ENCODE measurements at places on chromosomes 12 and 14.

- DNase-seq, result no peak
Measured at GRCh38 chr12:53999559-54000115, 324 bp upstream of the HOXC9 start.

GRCh38 chr12:1093166-1093751 is 102.2 kb downstream of the ERC1 start:
- DNase-seq, result no peak

- no peak for DNase-seq
Measured at GRCh38 chr14:61193476-61193875, 87.7 kb downstream of the TMEM30B start.

DNA sequence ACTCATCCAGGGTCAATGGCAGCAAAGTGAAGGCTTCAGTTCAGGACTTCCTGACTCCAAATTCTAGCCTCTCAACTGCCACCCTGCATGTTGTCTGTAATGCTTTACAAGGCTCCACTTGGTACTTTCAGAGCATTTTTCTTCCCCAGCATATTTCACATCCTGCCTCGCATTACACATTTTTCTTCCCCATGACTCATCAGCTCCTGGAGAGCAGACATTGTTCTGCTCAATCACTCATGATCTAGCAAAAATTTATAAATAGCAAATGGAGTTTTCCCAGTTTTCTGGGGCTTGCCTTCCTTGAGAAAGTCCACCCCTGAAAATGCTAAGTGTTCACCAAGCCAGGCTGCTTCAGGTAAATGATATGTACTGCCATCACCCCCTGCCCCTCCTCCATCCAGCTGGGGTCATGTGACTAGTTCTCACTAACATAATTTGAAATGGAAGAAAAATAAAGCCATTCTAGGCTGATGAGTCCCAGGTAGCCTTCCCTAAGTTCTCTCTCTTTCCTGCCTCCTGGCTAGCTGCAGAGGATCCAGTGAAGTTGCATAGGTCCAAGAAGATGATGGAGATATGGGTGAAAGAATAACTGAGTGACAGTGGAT is 69.4 kb downstream of the ARMH4 start:
- no peak for DNase-seq

DNA sequence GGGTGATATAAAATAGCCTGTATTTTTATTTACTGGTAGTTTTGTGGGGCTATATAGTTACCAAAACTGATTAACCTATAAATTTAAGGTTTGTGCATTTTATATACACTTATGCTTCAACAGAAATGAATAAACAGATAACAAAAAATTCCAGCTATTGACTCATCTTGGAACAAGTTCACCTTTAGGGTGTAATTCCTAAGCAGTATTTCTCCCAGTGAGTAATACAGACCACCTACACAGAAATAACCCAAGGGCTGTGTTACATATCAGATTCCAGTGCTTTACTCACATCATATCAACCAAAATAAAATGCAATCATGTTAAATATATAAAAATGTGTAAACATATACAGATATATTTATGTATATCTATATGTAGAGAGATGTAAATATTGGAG is 345.6 kb downstream of the ADAMTS20 start:
- DNase-seq, result no peak

GRCh38 chr12:106417926-106418910 is 60.7 kb downstream of the POLR3B start:
- no peak for DNase-seq

DNA sequence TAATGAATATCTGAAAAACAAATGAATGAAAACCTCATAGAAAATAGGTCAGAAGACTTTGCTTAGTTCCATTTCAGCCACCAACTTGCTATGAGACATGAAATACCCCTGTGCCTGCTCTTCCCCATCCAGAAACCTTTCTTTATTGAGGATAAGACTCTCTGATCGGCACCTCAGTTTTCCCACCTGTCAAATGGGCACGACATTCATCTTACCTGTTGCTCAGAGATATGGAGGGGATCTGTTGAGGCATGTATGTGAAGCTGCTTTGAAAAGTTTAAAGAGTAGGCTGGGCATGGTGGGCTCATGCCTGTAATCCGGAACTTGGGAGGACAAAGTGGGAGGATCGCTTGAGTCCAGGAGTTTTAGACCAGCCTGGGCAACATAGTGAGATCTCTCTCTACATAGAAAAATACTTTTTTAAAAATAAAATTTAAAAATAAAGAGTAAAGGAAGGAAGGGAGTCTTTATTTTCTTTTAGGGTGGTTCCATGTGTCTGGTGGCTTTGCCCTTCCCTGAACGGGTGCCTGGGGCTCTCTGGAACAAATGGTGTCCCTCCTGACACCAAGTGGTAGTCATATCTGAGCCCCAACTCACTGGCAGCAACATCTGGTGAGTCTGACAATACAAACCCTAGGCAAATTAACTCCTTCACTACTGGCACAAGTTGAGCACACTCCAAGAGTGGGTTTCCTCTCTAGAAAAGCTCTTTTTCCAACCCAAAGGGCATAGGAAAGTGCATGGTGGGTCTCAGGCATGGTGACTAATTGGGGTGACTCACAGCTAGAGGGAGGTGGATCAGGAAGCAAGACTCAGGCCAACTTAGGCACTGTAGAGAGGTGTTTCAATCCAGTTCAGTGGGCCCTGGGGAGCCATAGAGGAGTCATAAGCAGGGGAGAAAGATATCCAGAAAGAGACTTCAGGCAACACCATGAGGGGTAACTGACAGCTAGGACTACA is 42.1 kb downstream of the MAP1LC3B2 start:
- DNase-seq, result no peak

DNA sequence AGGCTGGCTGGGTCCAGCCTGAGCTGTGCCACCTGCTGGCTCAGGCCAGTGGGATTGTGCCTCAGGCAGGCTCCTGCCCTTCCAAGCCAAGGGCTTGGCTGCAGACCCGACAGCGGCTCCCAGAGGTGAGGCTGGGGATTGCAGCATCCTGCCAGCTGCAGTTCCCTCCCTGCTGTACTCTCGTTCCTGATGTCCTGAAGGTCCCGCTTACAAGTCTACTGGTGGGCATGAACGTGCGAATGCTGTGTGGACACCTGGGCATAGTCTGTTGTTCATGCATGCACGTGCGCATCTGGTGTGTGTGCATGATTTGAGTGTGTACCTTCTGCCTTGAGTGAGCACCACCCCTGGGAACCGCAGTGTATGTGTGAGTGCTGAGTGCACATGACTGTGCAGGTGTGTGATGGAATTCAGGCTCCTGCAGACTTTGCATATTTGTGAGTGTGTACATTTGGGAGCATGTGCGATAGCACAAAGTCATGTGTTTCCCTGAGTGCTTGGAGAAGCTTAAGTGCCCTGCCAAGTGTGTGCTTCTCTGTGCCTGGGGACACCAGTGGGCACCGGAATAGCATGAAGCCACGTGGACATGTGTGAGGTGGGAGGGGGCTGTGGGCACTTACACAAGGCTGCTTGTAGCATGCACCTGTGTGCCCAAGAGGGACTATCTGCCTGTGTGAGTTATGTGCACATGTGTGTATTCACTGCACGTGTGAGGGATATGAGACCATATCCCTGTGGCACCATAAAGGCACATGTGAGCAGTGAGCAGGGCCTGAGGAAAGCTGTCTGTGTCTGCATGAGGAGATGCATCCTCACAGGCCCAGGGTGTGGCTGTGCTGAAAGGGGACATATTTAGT is 19.3 kb upstream of the KRT7 start:
- peak; percentile 90 for DNase-seq

DNA sequence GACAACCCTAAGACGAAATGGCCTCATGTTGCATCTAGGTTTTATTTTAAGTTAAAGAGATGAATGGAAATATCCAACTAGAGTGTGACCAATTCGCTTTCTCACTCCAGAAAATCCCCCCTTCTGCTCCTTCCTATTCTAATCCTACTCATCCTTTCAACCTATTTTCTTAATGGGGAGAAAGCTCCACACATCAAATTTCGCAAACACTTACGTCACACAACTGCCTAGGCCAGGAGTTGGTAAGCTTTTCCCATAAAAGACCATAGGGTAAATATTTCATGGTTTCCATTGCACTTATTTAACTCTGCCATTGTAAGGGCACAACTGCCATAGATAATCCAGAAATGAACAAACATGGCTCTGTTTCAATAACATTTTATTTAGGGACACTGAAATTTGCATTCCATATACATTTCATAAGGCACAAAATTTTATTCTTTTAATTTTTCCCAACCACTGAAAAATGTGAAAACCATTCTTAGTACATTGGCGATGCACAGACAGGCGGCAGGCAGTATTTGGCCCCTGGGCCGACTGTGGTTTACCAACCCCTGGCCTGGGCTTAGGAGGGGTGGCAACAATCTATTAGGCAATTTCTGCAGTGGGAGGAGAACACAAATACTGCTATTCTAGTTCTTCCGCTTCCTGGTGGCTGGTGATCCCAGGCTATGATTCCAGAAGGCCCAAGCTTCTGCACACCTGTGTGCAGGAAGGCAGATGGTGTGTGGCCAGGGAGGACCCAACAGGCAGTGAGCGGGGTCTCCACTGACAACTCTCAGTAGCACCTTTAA is 67.2 kb upstream of the FOXN3 start:
- DNase-seq, result no peak

- DNase-seq, result no peak
Measured at GRCh38 chr12:108910336-108910735, 30.4 kb downstream of the DAO start.

GRCh38 chr14:99721792-99722516 is 37.9 kb downstream of the CYP46A1 start:
- peak; percentile 37 for DNase-seq

DNA sequence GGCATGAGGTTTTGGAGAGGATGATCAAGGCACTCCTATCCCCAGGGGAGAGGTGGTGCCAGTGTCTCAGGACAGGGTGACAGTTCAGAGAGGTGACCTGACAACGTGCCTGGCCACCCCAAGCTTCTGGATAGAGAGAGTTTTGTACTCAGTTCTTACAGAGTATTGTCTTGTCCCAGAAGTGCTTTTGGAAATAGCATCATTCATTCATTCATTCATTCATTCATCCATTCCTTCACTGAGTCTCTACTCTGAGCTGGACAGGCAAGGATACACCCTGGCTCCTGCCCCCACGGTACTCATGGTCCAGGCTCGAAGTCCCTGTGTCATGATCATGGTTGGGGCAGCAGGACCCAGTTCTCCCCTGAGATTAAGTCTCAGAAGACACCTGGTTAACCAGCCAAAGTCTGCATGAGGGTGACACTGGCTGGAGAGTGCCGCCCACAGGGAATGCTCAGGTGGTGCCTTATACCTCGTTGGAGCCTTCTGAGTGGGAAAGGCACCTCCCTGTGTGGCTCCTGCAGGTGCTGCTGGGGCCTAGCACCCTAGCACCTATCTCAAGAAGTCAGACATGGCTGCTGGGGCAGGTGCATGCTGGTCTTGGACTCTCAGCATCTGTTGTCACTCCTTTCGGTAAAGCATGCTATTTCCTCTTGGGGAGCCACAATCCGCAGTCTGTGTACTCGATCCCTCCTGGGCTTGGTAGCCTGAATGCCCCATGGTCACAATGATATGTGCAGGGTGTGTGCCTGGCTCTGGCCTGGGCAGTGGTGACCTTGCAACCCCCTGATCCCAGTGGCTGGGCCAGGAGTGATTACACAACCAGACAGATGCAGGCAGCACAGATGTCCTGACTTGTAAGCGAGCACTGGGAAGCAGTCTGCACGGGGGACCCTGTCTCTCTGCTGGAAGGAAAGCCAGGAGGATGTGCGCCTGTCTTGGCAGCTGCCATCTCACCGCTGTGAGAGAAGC is 57.8 kb downstream of the C14orf132 start:
- DNase-seq, result no peak

DNA sequence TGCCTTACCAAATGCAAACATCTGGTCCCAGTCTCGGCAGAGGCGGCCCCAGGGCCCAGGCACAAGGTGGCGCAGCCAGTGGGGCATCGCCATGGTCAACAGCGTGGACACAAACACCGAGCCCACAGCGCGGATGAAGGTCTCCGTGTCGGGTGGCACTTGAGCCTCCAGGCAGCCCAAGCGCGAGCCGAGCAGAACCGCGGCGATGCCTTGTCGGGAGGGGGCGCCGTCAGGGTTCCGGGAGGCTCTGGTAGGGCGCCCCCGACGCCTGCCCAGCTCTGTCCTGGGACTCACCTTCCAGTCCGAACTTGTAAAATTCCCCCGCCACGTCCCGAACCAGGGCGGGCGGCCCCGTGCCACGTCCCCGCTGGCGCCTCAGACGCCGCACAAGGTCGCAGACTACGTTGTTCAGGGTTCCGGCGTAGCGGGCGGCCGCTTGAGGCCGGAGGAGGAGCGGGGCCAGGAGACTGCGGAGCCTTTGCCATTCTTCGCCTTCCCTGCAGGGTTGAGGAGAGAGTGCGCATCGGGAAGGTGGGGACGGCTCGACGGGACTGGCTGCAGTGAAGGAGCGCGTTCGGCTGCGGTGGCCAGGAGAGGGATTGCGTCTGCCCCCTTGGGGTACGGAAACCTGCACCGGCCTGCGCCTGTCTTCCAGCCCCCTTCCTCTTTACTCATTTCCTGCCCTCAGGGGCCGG is 1.7 kb downstream of the CYP27B1 start:
- no peak for DNase-seq

DNA sequence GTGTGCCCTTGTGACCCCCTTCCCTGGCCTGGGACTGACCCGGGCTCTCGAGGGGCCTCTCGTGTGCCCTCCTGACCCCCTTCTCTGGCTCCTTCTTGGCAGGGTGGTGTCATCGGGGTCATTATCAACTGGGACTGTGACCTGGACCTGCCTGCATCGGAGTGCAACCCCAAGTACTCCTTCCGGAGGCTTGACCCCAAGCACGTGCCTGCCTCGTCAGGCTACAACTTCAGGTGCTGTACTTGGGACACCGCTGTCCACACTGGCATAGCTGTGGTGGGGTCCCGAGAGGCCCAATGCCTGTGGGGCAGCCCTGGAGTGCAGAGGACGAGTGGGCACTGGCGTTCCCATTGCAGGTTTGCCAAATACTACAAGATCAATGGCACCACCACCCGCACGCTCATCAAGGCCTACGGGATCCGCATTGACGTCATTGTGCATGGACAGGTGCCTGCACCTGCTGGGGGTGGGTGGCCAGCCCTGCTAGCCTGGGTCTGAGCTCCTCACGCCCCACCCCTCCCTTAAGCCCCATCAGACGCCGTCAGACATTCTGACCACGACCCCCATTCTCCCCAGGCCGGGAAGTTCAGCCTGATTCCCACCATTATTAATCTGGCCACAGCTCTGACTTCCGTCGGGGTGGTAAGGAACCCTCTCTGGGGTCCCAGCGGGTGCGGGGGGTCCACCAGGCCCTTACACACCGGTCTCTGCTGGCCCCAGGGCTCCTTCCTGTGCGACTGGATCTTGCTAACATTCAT is 2.5 kb downstream of the P2RX2 start:
- no peak for DNase-seq

GRCh38 chr12:106267535-106267934 is 19.7 kb upstream of the CKAP4 start:
- DNase-seq, result no peak

- DNase-seq, result no peak
Measured at GRCh38 chr12:29103539-29103974, 45.5 kb upstream of the FAR2 start.

DNA sequence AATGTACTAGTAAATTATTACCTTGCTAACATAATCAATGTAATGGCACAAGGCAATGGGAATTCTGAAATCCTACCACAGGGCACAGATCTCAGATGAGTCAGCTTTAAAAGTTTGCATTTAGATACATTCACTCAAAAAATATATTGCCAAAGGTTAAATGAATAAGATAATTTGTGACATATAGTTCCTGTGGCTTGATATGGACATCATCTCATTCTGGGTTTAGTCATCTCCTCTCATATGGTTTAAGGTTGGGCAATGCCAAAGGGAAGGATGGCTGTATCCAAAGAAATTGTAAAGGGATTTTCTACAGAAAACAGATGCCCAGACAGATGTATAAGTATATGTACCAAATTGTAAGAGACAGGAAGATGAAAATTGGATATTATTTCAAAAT is 1065.0 kb downstream of the LRFN5 start:
- no peak for DNase-seq

Data from mesothelial cell of epicardium (in vitro differentiated cells).